ENCODE measurements at places on chromosomes 7 and 10.

DNA sequence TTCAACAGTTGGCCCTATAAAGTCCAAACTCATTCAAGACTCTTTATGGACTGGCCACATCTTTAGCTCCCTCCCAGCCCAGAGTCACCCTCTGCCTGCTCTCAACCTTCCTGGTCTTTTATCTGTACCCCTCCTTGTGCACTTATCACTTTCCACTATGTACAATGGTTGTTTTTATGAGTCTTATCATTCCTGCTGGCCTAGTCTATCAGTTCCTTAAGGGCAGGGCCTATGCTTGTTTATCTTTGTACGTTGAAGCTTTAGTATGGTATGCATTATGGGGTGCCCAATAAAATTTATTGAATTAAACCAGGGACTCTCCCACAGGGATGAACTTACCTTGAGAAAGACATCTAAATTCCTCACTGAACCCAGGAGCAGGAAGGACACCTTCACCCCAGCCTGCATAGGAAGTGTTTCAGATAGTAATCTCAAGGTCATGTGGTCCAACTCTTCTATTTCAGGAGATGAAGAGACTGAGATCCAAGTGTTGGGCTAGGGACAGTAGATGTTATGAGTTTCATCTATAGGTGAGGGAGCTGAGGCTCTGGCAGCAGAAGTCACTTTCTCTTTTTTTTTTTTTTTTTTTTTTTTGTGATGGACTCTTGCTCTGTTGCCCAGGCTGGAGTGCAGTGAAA, 13.3 kb upstream of the PDCD4 start:
- DNase-seq: no peak

DNA sequence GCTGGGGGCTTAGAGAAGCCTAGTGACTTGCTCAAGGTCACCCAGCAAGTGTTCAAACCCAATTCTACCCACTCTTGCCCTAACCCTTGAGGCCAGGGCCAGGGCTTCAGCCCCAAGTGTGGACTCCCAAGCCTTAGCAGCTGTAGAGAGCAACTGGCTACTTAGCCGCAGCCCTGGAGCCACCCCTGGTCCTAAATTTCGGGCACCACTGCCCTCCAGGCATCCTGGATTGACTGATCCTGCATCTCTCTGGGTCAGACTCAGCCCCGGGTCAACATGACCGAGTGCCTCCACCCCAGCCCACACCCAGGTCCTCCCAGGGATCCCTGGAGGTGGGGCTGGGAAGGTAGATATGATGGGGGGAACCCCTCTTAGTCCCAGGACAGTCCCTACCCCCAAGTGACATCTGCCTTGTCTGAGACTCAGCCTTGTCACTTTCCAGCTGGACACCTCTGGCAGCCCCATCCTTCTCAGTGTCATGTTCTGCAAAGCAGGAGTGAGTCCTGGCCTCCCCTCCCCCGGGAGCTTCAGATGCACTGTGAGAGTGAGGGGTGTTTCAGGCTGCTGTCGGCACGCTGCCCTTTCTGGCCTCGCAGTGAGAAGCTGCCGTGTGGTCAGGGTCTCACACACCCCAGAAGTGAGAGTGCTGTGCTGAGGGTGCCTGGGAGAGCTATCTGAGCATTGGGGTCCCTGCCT, 89.8 kb downstream of the ZMIZ1 start:
- DNase-seq: no peak

DNA sequence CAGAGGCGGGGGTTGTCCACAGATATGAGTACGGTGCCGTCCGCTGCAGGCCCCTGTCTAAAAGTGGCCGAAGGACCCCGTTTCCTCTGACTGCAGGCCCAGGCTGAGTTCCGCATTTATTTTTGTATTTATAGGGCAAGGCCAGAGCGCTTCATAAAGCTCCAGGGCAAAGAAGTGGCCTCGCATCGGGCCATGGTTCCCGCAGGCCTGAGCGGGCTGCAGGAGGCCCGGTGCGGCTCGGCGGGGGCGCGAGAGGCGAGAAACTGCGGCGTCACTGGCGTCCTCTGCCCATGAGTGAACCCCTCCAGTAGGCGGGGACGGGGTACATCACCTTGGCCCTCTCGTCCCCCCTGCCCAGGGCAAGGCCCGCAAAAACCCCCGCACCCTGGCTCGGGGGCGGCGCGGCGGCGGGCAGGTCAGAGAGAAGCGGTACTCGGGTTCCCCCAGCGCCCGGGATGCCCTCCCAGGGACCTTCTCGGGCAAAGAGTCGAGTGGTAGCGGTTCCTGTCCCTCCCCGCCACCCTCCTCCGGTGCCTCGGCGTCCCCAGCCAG, 355.7 kb downstream of the DNAJB6 start:
- no peak for DNase-seq

- no peak for DNase-seq
Observed at GRCh38 chr10:30835146-30835545, 196.5 kb downstream of the ZNF438 start.

DNA sequence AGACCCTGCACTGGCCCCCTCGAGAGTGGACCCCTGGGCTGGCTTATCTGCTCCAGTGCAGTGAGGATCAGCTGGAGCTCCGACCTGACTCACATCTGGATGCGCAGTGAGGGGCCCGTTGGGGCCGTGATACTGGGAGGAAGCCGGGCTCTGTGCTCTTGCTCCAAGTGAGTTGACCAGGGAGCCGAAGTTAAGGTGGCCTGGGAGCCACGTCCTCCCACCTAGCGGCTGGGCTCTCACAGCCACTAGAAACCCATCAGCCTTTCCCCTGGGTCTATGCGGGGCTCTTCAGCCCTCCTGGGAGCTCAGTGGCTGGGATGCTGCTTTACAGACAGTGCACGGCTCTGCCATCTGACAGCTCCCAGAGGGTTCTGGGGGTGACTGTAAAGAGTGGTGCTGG, 9.1 kb downstream of the ALKBH4 start:
- no peak for DNase-seq

- no peak for DNase-seq
Observed at GRCh38 chr10:129334266-129334665, 132.8 kb upstream of the MGMT start.

DNA sequence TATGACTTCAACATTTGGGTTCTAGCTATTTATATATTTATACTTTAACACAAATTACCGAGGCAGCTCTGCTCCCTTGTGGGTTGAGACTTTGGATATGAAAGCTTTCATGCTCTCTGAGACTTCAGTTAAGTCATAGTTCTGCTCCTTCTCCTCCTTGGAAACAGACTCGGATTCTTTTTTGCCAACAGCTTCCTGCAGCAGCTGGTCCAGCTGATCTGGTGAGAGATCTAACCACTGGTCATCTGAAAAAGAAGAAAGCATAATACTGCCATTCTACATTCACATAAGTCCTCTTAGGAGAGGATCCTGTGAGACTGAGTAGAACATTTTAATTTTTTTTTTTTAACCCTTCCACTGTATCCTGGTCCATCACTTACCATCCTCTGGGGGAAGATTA, 28.6 kb downstream of the ECD start:
- no peak for DNase-seq

DNA sequence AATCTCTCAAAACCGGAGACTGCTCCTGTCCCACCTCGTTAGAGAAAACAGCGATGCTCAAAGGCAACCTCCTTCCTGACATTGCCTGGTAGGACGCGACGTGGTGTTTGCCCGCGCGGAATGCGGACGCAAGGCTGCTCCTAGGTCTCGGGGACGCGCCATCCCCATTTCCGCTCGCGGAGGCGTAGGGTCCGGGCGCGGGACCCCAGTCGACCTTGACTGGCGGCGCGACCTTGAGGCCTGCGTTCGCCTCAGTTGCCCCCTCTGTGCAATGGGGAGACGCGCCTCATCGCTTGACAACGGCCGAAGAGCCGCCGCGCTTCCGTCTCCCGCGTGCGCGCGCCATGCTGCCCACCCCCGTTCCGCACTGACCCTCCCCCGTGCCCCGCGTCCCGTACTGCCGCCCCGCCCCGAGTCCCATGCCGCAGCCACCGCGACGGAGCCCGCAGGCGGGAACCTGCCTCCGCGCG, 412 bp upstream of the PPIA start:
- DNase-seq: no peak

GRCh38 chr10:24900888-24901685, 51.3 kb downstream of the PRTFDC1 start:
- DNase-seq: no peak

Measured in NCI-H187 treated with DMSO at 0.1 percent for 48 hours (cell line).